ENCODE measurements at places on chromosomes 3 and 15. TPM values are rescaled to one million over a fixed set of nuclear protein-coding genes. Genes with fewer than 3 reads are reported as not detected.

The ISLR gene
- total RNA-seq = 0.14 TPM

The FBXW12 gene
- total RNA-seq = not detected

The IGSF10 gene
- total RNA-seq = 0.49 TPM

The TMEM108 gene
- not detected for total RNA-seq

The ARHGAP31 gene
- 1.7 TPM for total RNA-seq

The IREB2 gene
- total RNA-seq = 31.4 TPM

The SLC15A2 gene
- total RNA-seq = 0.08 TPM

The SAMD7 gene
- not detected for total RNA-seq

The PLA2G4F gene
- total RNA-seq = not detected

The MKRN2OS gene
- not detected for total RNA-seq

The POLR2H gene
- 75.2 TPM for total RNA-seq
